ENCODE measurements at places on chromosomes 3 and 15.

- DNase-seq, result no peak
Observed at GRCh38 chr3:51591231-51591630, 52.7 kb downstream of the RAD54L2 start.

GRCh38 chr3:191381303-191381702, 51.0 kb upstream of the UTS2B start:
- DNase-seq, result no peak

DNA sequence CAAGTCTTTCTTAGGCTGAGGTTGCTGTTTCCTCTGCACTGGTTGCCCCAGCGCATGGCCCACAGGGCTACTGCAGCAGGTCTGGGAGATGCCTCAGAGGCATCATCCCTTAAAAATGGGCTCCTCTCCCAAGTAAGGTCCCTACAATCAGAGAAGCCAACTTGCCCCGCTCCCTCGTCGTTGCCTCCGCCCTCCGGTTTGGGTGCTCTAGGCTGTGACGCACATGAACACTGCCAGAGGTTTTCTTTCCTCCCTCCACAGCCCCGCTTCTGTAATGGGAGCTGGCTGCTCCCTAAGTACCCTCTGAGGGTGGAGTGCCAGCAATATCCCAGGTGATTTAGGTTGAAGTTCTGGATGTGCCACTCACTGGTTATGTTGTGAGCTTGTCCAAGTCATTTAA, 14.0 kb downstream of the MAGEF1 start:
- DNase-seq, result no peak

GRCh38 chr3:178603735-178604134, 67.5 kb downstream of the KCNMB2 start:
- DNase-seq, result no peak

DNA sequence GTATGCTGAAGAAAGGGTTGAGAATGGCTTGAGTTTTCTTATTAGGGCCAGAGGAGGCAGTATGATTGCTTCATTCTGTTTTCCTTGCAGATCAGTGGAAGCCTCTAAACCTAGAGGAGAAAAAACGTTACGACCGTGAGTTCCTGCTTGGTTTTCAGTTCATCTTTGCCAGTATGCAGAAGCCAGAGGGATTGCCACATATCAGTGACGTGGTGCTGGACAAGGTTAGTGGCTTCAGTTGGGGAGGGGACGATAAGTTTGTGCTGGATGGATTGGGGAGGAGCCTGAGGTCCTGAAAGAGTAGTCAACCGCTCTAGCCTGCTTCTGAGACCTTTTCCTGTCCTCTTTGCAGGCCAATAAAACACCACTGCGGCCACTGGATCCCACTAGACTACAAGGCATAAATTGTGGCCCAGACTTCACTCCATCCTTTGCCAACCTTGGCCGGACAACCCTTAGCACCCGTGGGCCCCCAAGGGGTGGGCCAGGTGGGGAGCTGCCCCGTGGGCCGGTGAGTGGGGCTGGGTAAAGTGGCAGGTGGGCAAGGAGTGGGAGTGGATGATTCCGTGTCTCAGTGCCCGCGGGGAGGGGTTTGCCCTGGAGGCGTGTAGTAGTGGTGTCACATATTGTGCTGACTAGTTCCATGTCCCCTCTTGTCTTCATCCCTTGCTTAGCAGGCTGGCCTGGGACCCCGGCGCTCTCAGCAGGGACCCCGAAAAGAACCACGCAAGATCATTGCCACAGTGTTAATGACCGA, 8.5 kb downstream of the EIF4G1 start:
- DNase-seq, result no peak
